Stimulated activated CD4-positive, alpha-beta T cell treated with anti-CD3 and anti-CD28 coated beads, Interleukin-4, amount 100 ng/mL, for 4 hours (primary cell): ENCODE measurements at places on chromosomes 6 and 20.

DNA sequence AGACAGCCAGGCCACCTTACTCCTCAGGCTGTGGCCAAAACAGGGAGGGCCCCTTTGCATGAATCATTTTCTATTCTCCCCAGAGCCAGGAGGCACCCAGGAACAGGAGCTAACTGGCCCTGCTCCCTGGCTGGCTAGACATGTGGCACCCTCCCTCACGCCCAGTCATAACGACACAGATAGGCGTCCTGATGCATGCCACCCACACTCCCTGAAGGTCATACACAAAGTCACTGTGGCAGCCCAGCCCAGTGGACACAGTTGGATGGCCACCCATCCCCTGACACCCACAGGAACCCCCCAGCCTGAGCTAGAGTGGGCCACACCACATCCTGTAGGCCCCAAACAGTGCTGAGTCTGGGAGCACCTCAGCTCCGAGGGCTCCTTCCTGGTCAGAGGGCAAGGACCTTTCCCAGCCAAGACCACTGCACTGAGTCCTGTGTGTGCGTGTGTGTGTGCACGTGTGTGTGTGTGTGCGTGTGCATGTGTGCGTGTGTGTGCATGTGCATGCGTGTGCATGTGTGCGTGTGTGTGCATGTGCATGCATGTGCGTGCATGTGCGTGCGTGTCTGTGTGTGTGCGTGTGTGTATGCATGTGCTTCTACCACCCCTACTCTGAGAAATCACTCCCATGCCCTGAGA is 21.6 kb downstream of the TFEB start:
- no peak for DNase-seq

DNA sequence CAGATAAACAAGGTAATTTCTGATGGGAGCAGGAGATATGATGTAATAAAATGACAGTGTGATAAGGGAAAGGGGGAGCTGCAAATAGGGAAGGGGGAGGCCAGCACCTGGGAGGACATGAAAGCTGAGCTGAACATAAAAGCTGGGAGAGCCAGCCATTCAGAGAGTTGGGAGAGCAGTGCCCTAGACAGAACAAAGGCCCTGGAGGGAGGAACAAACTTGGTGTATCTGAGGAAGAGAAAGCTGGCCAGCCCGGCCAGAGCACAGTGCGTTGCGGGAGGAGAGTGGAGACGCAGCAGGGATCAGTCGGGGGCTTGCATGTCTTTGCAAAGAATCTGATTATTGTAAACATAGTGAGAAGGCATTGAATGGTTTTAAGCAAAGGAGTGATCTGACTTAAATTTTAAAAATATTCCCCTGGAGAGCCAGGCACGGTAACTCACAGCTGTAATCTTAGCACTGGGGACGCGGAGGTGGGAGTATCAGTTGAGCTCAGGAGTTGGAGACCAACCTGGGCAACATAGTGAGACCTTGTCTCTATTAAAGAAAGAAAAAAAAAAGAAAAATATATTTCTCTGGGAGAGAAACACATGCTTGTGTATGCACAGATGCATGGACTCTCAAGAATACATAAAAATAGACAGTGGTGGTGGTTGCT is 318.2 kb downstream of the ZFAND3 start:
- DNase-seq = no peak

DNA sequence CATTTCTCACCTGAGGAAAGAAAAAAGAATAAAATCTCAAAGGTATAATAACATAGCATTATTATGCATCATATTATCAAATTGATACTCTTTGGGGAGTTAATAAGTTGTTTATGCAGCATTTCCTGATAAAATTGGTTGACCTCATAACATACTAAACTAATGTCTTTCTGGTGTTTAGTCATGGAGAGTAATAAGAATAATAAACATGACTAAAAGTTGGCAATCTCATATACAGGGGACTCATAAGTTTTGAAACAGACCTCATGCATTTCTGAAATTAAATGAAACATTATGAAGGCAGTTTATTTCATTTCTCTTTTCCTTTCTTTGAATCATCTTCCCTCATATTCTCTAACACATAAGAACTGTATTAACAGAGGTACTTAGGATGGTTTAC is 60.5 kb upstream of the PRDM1 start:
- DNase-seq = no peak

DNA sequence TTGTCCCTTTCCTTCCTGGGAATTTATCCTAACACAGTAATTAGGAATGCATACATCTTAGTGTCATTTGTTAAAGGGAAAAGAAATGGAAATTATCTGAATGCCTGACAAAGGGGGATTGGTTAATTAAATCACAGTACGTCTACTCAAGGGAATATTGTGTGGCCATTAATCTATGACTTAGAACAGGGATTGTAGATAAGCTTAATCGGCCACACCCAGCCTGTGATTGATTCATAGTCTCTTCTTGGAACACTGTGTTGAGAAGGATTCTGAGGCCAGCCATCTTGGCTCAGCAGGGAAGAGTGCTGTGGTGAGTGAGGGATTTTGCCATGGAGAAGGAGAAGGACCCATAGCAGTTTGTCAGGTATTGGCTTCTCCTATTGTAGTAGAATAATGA is 50.5 kb downstream of the CTNNBL1 start:
- DNase-seq = no peak

GRCh38 chr20:33828967-33829560 is 17.9 kb downstream of the CHMP4B start:
- no peak for DNase-seq

GRCh38 chr6:95572098-95572497 is 5.2 kb upstream of the MANEA start:
- no peak for DNase-seq

DNA sequence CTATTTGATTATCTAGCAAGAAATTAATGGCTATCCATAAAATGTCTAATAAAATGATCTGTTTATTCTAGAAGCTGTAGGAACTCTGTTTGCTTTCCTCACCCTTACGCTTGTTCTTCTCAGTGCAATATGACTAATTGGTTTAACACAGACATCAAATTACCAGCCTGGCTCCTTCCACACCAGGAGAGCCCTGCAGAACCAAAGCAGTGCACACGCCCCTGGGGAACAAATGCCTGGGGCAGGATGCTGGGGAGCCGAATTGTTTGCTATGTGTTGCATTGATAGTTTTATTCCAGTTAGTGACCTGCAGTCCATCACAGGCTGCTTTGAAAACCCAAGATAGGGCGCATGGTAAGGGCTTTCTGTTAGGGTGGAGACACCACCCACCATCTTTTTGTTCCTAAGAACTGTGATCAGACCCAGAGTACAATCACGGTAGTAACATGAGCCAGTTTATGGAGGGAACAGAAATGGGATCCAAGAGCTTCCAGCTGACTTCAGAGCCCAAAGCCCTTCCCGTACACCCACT is 126.4 kb upstream of the CD93 start:
- DNase-seq = no peak

GRCh38 chr6:111759331-111759835 is 113.9 kb downstream of the FYN start:
- no peak for DNase-seq

DNA sequence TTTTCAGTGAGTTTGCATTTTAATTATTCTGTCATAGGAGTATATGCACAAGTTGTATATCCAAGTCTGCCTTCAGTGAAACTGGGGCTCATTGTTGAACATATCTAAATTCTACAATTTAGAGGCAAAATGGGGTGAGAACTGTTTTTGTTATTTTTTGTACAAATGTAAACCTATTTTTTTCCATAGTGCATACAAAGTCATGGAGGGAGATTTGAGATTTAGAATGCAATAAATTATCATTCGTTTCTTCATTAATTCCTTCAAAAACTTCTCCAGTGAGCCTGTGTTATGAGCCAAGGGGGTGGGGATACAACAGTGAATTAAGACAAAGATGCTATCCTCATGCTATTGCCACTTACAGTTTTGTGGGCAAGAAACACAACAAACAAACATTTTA is 29.8 kb upstream of the RHAG start:
- DNase-seq = no peak

GRCh38 chr6:71473926-71474325 is 185.3 kb downstream of the OGFRL1 start:
- DNase-seq = no peak

- no peak for DNase-seq
These were observed 731 bp downstream of the MAK start for GRCh38 chr6:10837622-10837994.

DNA sequence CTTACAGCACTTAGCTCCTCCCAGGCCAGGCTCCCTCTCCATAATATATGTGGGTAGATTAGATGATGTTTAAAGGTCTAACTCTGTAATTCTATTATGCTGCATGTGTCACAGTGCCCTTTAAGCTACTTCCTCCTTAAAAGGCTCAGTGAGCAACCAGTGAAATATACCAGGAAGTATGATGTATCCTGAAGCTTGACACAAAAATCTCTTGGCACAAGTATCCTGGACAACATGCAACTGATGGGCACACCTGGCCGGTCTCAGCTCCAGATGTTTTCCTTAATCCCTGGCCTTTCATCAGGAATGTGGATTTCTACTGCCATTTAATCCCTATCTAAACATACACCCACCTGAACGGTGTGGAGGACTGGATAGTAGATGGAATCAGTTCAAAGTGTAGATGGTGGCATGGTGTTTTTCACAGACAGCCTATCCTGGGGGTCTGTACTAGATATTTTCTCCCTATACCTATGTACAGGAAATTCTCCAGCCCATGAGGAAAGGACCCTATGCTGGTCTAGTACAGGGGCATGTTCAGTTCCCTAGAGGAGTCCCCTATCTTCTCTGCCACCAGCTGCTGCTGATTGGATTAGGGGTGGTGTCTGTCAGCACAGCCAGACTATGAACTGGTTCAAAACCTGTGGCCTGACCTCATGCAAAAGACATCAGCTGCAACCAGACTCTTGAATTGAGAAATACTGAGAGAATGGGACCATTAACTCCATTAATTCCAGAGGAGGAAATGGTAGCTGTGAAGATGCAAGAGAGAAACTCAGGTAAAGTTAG is 59.4 kb upstream of the CITED2 start:
- DNase-seq = no peak

GRCh38 chr6:11798096-11798495 is 19.5 kb upstream of the ADTRP start:
- no peak for DNase-seq

GRCh38 chr6:11756726-11757125 is 21.9 kb downstream of the ADTRP start:
- no peak for DNase-seq

GRCh38 chr20:21826976-21827375 is 121.5 kb downstream of the PAX1 start:
- no peak for DNase-seq

GRCh38 chr6:169112483-169113320 is 140.9 kb downstream of the THBS2 start:
- no peak for DNase-seq

DNA sequence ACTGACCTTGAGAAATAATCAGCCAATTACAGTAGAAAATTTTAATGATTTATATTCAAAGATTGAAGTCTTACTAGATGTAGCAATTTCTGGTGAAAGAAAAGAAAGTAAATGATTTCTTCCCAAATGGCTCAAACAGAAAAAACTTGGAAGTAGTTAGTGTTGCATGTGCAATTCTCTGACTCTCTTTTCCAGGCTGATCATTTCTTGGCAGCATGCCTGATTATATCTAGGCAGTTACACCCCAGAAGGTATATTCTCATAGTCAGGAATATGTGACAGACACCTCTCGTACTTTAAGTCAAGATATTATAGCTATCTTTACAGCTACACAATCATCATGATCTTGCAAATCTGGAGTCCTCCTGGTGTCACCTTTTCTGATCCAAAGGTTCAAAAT is 122.9 kb downstream of the PDE7B start:
- no peak for DNase-seq

- DNase-seq = no peak
These were observed 18.4 kb upstream of the MRPS18A start for GRCh38 chr6:43705996-43706395.

DNA sequence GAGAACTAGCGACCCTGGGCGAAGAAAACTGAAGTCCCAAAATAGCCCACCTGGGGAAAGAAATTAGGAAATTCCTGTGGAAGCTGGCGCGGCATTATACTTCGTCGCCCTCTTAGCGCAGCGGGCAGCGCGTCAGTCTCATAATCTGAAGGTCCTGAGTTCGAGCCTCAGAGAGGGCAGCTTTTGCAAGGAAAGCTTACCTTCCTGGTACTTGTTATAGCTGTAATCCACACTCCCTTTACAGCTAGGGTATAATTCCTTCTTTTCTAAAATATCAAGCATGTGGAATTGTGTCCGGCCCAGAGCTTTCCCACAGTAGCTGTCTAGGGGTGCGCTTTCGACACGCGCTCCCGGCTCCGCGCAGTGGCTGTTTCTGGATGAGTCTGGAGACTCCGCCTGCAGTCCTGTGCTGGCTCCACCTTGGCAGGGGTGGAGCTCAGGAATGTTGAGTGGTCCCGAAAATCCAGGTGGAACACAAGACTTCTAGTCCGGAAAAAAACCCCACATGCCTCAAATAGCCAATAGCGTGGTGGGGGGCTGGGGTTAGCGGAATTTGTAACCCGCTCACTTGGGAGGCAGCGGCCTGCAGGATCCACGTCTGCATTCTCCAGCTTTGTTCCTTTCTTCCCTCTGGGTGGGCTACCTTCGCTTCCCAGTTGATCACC is 83.7 kb upstream of the ZNF322 start:
- no peak for DNase-seq

DNA sequence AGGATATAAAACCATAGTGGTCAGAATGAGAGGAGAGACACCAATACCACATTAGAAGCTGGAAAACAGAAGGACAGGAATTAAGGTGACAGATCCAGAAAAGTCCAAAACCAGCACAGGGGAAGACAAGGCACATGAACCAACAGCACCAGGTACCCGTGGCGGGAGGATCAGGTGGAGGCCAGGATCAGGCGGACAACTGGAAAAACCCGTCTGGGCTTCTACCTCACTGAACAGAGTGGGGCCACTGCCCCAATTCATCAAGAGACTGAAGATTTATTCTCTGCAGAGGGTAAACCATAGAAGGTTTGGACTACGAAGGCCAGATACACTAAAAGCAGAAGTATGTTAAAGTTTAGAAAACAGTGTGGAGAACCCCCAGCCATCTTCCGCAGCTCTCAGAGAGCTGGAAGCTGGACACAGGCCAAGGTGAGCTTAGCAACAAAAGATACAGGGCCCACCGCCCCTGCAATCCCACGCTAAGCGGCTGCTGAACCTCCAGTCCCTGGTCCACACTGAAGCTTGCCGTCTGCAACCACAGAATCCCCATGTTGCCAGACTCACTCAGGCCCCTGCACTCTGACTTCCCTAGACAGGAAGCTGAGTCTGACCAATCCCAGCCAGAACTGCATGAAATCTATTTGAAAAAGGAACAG is 29.9 kb downstream of the ABHD12 start:
- DNase-seq = no peak

DNA sequence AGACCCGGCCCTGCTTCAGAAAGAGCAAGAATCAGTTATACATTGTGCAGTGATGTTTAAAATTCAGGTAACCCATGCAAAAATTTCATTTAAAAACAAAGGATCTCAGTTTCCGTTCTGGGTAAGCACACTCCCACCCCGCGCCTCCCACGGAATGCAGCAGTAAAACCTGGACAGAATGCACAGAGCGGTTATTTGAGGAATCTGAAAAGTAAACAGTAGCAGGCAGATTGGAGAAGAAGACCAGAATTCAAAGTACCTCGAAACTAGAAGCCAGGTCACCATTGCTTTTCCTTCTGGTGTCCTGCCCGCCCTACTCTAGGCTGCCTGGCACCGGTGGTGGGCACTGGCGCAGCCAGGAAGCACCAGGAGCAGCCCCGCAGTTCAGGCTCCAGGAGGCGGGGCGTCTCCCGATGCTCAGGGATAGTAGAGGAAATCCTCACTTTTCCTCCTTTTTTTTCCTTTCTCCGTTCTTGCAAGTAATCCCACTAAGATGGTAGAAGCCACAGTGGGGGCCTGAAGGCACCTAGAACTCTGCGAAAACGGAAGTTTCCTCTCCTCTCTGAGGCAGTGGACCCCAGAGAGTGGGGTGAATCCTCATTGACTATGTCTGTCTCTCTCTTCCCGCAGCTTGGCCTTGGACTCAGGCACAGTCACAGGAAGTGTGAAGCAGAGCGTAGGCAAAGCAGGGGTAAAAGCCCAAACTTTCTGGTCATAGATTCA is 28.3 kb downstream of the METTL24 start:
- no peak for DNase-seq
